ENCODE measurements at places on chromosomes 13 and 19.

GRCh38 chr19:35330475-35330874 lies 1.5 kb downstream of the CD22 start:
- no peak for DNase-seq

DNA sequence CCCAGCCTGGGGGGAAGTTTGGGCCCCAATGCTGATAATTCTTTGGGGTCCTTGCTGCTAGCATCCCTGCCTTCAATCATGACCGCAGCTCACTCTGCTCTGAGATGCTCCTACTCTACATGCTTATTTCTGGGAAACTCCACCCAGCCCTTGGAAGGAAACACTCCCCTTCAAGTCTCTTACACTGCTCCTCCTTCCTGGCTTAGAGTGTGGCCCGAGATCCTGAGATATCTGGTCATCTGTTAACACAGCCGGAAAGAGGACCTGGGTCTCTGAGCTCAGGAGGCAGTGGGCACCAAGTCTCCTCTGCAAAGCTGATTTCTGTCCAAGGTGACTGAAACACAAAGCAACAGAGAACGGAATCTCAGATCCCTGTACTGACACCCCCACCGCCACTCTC lies 33.0 kb downstream of the CYP4F2 start:
- DNase-seq, result no peak

- no peak for DNase-seq
Observed at GRCh38 chr19:56085571-56086275, 35.4 kb downstream of the ZNF787 start.

DNA sequence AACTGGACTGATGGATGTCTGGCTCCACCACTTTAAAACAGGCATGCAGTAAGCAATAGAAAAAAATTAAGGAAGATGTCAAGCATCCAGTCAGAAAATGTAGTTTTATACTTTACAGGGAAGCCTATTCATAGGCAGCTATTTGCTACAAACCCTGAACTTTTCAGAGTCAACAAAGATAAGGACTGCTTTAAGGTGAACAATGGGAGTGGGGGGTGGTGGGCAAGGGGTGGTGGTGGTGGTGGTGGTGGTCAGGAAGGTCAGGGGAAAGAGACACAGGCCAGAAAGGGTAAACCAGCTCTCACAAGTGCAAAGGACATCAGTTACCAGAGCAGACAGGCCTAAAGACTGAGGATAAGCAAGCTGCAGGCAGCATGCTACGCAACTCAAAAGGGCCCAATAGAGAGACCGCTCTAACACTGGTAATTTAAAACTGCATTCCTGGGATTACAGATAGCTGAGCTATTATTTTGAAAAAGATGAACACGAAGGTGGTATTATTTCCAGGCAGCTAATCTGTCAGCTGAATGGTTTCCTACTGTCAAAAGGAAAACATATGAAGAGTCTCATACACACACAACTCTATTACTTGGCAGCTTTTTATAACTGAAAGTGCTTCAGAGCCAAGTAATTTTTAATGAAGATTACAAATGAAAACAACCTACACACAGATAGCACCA lies 14.8 kb downstream of the BRD4 start:
- no peak for DNase-seq

DNA sequence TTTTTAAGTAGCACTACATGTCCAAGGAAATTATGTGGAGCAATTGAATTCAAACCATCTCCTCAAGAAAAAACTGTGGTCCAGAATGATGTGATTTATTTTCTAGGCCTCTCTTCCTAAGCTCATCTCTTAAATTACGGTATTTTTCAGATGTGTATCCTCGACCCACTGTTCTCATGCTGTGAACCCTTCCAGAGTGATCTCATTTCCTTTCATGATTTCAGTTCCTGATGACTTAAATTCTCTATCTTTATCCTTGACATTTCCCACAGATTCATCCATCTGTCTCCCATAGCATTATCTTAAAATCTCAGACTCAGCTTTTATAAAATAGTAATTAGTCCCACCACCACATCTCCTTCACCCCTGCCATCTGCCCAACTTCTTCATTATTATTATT lies 117.6 kb upstream of the SPRY2 start:
- no peak for DNase-seq

- DNase-seq, result no peak
Observed at GRCh38 chr13:41356786-41357185, 45.7 kb downstream of the NAA16 start.

DNA sequence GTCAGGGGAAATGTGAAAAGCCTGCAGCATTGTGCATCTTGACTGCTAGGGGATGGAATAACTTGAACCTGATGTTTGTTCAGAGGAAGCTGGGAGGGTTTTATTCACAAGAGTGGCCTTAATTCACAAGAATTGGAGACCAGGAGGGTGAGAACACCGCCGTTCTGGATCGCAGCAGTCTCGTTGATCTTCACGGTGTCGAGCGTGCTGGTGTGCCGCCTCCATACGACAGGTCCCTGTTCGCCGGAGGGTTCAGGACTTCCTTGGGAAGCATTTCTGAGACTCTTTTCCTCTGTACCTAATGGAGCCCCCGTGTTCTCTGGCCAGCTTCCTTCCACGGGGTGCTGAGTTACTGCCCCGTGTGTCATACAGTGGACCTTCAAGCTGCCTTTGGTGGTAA lies 66.9 kb downstream of the ARHGEF7 start:
- DNase-seq, result no peak

DNA sequence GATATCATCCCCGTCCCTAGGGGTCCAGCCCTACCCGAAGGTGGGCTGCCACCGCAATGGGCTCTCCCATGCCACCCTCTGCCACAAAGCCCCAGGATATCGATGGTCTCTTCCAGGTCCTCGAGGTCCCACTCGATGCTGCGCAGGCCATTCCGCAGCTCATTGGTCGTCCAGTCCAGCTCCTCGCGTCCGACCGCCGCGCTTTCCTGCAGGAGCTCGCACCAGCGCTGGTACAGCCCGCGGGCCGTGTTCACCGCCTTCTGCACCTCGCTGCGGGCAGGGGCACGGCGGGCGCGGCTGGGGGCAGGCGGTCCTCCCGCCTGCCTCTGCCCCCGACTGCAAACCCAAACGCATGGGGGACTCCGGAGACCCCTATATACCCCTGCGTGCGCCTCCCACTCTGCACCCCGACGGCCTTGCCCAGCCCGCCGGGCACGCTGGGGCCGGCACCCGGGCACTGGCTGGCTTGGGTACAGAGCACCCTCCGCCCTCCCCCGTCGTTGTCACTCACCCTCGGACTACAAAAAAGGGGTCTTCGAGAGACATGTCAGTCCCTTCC lies 468 bp downstream of the STX10 start:
- DNase-seq, result no peak

DNA sequence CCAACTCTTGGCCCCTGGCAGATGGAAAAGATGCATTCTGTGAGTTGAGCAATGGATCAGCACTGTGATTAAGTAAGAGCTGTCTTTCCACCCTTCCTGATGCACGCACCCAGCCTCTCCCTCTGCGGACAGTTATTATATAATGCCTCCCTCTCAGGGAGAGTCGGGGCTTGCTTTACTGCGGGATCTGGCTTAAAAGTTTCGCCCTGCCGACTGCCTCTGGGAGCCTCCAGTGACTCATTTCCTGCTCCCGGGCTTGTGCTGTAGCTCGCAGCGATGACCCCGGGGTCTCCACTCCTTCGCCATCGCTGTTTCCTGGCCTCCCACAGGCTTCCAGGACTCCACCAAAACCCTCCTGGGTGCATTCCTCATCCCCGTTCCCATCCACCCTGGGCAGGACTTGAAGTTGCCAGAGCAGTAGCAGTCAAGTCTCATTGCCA lies 107.4 kb upstream of the SLC7A1 start:
- DNase-seq, result no peak

GRCh38 chr19:2691951-2692350 lies 10.5 kb downstream of the GNG7 start:
- DNase-seq, result no peak

DNA sequence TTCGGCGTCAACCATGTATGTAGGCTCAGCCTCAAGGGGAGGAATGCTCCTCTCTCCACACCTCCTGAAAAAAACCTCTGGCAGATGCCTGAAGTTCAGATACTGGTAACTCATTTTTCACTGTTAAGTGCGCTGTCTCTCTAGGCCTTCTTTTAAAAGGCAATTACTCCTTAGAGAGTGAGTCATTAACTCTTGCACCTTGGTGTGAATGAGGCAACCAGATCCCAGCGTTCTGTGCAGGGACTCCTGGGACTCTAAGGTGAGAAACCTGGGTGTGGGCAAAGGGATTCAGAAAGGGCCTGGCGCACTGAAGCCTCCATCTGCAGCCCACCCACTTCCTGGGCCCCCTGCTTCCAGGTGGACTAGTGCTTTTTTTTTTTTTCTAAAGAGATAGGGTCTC lies 71.7 kb downstream of the SIAH3 start:
- no peak for DNase-seq

DNA sequence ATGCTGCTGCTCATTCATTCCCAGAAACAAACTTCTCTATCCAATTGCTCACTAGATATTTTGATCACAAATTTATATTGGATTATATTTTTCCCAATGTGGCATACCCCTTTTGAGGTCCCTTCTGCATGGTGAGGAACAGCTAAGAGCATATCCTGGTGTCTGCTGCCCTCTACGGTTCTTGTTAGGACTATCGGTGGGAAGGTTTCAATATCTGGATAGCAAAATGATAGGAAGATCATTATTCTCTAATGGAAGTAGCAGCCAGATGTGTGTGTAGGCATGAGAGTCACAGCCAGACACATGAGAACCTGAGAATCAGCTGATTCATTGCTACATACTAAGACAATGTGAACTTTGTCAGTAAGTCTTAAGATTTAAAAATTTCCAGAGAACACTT lies 1422.4 kb upstream of the MIR17HG start:
- DNase-seq, result no peak

GRCh38 chr19:4589579-4590410 lies 30.3 kb upstream of the SEMA6B start:
- no peak for DNase-seq

GRCh38 chr13:47114030-47114429 lies 217.2 kb upstream of the HTR2A start:
- no peak for DNase-seq

GRCh38 chr13:83372786-83373185 lies 509.5 kb downstream of the SLITRK1 start:
- DNase-seq, result no peak

DNA sequence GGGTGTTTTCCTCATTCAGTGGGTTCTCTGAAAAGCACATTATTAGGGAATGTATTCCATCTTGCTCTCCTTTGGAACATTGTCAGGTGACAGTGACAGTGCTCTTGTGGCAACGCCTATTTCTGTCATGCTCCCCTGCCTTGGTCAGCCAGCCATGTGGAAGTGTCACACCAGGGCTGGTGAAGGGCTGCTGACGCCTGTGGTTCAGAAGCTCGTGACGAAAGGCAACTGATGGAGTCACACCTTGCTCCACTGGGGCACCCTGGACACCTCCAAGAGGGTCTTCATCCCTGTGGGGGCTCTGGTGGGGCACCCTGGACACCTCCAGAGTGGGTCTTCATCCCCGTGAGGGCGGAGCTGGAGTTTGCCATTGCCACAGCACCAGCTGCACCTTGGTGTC lies 68.9 kb upstream of the GPR183 start:
- no peak for DNase-seq

- no peak for DNase-seq
Observed at GRCh38 chr19:7982651-7983099, 22.8 kb downstream of the ELAVL1 start.
